ENCODE measurements at places on chromosomes 12 and 14.

DNA sequence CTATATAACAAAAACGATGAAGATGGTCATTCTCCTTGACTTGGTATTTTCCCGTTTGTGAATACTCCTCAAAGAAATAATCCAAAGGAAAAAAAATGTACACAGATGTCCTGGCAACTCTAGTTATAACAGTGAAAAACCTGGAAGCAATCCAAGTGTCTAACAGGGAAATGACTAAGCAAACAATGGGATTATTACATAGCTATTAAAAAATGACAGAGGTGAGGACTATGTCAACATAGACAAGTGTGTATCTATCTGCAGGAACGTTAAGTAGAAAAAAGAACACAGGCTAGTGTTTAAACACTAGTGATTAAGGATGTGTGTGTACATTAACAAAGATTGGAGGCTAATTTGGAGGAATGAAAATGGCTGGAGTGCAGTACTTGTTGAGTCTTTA, 5.9 kb upstream of the APOLD1 start:
- DNase-seq, result no peak

- DNase-seq, result no peak
Measured at GRCh38 chr12:68267892-68268396, 14.5 kb upstream of the IL22 start.

- no peak for DNase-seq
Measured at GRCh38 chr14:77498984-77499527, 440 bp upstream of the ISM2 start.

DNA sequence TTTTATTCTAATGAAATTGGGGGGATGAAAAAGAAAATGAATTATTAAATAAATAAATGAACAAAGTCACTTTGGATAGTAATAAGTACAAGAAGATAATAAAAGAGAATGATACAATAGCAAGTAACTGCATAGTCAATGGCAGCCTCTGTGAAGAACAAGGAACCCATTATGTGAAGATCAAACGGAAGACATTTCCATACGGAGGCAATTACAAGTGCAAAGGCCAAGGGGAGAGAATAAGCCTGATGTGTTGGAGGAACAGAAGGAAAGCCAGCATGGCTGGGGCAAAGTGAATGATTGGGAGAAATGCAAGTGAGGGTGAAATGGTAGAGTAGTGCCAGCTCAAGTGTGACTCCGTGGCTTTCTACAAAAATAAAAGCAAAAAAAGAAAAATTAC, 43.9 kb upstream of the CHPT1 start:
- DNase-seq, result no peak

- DNase-seq, result no peak
Measured at GRCh38 chr12:116707751-116708150, 30.1 kb downstream of the SPRING1 start.

GRCh38 chr12:26878661-26879119, 45.7 kb upstream of the ITPR2 start:
- DNase-seq, result peak; percentile 80

DNA sequence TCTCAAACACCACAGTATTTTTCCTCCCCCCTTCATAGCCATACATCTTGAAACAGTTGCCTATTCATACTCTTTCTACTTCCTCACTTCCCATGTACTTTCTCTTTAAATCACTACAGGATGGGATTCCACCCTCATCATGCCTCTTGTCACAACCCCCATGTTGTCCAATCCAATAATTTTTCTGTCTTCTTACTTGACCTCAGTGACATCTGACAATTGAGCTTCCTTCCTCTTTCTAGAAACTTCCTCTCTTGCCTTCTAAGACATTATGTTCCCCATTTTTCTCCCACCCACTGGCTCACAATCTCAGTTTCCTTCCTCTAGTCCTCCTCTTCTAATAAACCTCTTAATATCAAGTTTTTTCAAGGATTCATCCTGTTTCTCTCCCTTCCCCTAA, 5.3 kb downstream of the C2CD5 start:
- DNase-seq, result no peak

DNA sequence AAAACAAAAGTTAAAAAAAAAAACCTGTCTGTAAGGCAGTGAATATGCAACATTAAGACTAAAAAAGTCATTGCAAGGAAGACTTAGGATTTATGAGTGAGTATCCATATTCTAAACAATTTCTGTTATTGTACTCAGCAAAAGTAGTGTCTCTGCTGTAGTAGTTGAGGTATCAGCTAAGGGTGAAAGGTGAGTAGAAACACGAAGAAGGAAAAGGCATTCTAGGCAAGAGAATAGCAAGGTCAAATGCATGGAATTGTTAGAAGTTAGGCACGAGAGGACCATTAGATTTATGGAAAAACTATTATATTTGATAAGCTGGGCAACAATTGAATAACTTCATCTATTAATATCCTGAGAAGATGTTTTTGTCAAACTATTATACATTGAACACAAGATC, 1.8 kb downstream of the EID3 start:
- no peak for DNase-seq

GRCh38 chr14:67806246-67806645, 10.1 kb downstream of the ZFYVE26 start:
- DNase-seq, result no peak

GRCh38 chr14:106605548-106606448, 1079.4 kb downstream of the TMEM121 start:
- no peak for DNase-seq

- no peak for DNase-seq
Measured at GRCh38 chr12:132359971-132360370, 30.6 kb upstream of the GALNT9 start.

DNA sequence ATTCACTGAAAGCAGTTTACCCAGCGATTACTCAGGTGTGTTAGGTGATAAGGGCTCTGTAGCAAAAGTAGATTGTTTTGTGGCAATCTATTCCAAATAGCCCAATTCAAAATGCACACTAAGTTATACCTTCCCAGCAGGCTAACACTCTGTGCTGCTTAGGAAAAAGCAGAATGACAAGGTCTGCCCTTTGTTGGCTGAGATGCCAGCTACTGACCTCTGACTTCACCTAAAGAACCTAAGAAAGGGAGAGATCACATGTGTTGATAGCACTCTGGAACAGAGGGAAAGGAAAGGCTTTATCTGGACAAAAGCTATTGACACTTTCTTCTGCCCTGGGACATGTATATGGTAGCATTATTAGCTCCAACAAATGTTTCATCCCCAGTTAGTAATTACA, 402.3 kb downstream of the EGLN3 start:
- DNase-seq, result no peak

DNA sequence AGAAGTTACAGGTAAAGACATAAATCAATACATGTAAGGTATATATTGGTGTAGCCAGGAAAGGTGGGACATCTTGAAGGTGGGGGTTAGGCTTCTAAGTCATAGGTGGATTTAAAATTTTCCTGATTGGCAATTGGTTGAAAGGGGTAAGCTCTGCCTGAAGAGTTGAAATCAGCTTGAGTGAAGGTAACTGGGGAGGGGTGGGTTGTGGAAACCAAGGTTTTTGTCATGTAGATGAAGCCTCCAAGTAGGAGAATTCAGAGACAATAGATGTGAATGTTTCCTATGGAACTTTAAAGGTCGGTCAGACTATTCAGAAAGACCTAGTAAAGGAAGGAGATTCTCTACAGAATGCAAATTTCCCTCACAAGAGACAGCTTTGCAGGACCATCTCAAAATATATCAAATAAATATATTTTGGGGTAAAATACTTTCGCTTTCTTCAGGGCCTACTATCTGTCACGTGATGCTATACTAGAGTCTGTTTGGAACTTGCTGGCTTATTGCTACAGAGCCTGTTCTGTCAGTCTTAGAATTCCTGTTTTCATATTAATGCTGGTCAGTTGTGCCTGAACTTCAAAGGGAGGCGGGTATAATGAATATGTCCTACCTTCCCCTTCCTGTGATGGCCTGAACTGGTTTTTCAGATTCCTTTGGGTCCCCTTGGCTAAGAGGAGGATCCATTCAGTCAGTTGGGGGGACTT, 20.6 kb upstream of the SPATA7 start:
- no peak for DNase-seq

GRCh38 chr12:114335607-114336006, 70.3 kb downstream of the TBX5 start:
- DNase-seq, result no peak

- DNase-seq, result no peak
Measured at GRCh38 chr12:26247873-26248272, 52.5 kb downstream of the SSPN start.

DNA sequence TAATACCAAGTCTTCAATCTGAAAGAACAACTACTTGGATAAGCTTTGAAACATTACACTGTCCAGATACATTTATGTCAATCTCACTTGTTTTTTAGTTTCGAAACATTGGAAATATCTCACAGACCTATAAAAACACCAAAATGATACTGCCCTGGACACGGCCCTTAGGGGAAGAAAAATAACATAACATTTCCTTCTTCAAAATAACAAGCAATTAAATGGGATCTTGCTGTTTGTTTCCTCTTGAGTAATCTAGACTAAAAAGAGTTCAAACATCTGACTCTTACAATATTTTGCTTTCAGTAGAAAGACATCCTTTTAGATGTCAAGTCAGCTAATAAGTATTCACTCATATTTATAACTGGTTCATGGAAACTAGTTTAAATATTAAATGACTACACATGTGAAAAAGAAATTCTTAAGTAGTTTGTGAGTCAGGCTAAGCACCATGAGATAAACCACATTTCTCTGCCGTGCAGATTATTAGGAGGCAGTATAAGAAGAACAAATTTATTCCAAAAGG, 87.5 kb downstream of the EPS8 start:
- DNase-seq, result no peak

DNA sequence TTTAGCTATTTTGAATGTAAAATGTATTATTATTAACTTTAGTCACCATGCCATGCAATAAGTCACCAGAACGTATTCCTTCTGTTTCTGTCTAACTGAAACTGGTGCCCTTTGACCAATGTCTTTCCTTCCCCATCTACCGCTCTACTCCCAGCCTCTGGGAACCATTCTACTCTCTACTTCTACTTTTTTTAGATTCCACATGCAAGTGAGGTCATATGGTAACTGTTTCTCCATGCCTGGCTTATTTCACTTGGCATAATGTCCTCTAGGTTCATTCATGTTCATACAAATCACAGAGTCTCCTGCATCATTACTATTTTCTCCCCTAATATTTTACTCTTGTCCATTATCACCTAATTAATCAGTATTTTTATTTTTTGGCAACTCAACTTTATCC, 160.1 kb downstream of the TMX1 start:
- DNase-seq, result no peak

DNA sequence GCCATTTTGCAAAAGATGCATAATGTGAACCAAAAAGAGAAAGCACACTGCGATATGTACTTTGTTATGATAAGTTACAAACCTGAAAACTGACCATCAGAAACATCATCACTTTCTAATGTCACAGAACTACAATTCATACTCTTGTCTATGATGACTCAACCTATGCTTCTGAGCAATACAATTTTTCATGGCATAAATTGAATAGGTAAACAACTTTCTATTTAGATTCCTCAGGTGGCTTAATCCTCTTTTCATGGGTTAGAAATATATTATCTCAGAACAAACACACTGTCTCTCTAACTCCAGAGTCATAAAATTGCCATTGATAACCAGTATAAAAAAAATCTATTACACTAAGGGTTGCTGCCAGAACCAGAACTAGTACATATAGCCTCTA, 1715.0 kb upstream of the FLRT2 start:
- no peak for DNase-seq

DNA sequence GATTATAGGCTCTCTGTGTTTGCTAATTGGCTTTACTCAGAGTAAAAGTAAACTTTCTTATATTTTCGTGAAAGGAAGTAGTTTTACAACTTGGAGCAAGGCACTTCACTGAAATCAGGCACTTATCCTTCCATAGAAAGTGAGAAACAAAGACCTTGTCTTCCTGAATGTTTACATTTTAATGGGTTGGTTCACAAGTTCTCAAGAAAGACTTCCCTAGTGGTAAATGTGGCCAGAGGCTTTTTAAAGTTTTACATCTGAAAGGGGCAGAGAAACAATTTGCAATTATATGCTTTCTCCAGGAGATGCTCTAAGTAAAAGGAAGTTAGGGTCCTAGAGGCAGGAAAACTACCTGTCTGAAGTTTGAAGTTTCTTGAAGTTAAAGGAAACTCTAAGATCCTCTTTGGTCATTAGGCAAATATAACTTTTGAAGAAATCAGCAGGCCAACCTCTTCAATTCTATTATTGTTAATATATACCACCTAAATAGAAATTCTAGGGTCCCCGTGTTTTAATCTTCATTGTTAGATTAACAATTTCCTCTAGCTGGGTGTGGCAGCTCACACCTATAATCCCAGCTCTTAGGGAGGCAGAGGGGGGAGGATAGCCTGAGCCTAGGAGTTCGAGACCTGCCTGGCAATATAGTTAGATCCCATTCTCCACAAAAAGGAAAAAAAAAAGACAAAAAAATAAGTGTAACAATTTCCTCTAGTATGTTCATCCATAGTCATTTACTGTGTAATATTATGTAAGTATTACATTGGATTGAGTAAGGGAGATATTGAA, 644.9 kb upstream of the FOXG1 start:
- DNase-seq, result no peak

- DNase-seq, result no peak
Measured at GRCh38 chr12:64450711-64451486, 1.0 kb upstream of the TBK1 start.

- DNase-seq, result no peak
Measured at GRCh38 chr12:81573228-81573627, 185.9 kb downstream of the PPFIA2 start.

- DNase-seq, result no peak
Measured at GRCh38 chr12:14607568-14607967, 39.9 kb upstream of the PLBD1 start.

GRCh38 chr14:105333613-105334364, 19.2 kb downstream of the PACS2 start:
- DNase-seq, result peak; percentile 54

- DNase-seq, result peak; percentile 70
Measured at GRCh38 chr14:99035268-99035667, 236.7 kb downstream of the BCL11B start.

- no peak for DNase-seq
Measured at GRCh38 chr12:51442324-51442723, 17.7 kb downstream of the SLC4A8 start.

GRCh38 chr14:70213721-70214282, 25.1 kb upstream of the SLC8A3 start:
- no peak for DNase-seq

DNA sequence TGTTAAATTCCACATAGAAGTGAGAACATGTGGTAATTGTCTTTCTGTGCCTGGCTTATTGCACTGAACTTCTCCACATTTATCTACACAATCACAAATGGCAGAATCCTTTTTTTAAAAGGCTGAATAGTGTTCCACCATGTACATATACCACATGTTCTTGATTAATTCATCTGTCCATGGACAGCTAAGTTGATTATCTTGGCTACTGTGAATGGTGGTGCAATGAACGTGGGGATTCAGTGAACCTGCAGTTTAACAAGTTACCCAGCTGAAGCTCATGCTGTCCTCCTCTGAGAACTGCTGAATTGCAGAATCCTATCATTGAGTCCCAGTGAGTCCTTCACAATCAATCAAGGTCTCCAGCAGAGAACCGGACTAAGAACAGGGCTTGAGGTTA, 74.9 kb downstream of the TBK1 start:
- no peak for DNase-seq

GRCh38 chr12:64746663-64747062, 12.5 kb downstream of the GNS start:
- no peak for DNase-seq

All from right hindlimb (tissue), 1 donor.